ENCODE measurements at places on chromosomes 13 and 19. TPM values are rescaled to one million over a fixed set of nuclear protein-coding genes. Genes with fewer than 3 reads are reported as not detected.
A peak's percentile ranks its signal among the peaks of the same experiment; 100 is the strongest.

- DNase-seq, result peak; percentile 80
These were observed 702 bp downstream of the PTH2 start for GRCh38 chr19:49422407-49423070.

GRCh38 chr19:18495204-18495911 is 26.5 kb downstream of the ELL start:
- no peak for DNase-seq

DNA sequence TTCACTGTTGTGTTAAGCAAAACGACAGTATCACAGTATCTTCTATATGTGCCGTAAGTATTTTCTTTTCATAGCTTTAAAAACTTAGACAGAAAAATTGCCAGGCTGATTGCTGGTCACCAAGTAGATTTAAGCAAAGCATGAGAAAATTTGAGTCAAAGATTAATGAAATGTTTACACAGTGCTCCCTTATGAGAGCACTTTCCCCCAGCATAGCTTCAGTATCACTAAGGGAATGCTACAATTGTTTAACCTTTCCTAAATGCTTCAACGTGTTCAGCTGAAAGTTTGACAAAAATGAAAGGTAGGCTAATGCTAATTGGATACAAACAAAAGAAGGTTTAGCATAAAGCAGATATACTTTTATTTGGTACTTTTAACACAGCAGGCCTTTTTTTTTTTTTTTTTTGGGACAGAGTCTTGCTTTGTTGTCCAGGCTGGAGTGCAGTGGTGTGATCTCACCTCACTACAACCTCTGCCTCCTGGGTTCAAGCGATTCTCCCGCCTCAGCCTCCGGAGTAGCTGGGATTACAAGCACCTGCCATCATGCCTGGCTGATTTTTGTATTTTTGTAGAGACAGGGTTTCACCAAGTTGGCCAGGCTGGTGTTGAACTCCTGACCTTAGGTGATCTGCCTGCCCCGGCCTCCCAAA is 23.4 kb downstream of the PCCA start:
- no peak for DNase-seq

DNA sequence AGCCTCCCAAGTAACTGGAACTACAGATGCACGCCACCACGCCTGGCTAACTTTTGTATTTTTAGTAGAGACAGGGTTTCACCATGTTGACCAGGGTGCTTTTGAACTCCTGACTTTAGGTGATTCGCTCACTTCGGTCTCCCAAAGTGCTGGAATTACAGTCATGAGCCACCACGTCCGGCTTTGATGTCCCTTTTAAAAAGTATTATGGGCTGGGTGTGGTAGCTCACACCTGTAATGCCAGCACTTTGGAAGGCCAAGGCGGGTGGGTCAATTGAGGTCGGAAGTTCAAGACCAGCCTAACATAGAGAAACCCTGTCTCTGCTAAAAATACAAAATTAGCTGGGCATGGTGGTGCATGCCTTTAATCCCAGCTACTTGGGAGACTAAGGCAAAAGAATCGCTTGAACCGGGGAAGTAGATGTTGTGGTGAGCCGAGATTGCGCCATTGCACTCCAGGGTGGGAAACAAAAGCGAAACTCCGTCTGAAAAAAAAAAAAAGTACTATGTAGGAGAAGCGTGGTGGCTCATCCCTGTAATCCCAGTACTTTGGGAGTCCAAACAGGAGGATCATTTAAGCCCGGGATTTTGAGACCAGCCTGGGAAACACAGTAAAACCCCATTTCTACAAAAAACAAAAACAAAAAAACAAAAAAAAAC is 22.8 kb upstream of the ERVV-1 start:
- DNase-seq, result no peak

The ZNF560 gene
- not detected for total RNA-seq

- DNase-seq, result no peak
These were observed 283.2 kb upstream of the ARGLU1 start for GRCh38 chr13:106850973-106851650.

The SIRT6 gene
- 17.2 TPM for total RNA-seq

The KIR3DL1 gene
- total RNA-seq, result not detected

DNA sequence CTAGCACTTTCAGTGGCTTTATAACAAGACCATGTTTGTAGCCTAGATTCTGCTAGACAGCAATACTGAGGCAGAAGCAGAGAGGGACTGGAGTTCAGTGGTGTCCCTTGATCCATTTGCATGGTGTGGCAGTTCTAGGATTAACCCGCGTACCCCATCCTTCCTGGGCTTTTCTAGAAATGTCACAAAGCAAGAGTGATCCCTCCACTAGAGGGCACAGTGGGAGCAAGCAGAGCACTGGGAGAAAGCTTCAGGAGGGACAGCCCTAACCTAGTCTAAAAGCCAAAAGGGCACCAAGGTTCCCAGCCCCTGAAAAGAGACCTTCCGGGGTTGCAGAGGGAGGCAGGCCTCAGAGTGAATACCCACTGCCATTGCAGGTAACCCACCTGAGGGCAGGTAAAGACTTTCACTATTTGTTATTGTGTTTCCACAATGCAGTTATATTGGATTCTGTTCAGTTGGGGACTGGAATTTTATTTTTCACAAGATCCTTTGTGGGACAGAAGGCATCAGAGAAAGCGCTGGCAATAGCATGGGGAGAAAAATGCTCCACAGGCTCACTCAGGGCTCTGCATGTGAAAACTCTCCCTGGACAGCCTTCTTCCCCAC is 170.6 kb downstream of the FLT1 start:
- DNase-seq, result peak; percentile 75

GRCh38 chr13:26471807-26472206 is 85.7 kb upstream of the WASF3 start:
- DNase-seq, result no peak

The FPR3 gene
- not detected for total RNA-seq

GRCh38 chr19:850221-850978 is 1.7 kb upstream of the ELANE start:
- DNase-seq, result no peak

DNA sequence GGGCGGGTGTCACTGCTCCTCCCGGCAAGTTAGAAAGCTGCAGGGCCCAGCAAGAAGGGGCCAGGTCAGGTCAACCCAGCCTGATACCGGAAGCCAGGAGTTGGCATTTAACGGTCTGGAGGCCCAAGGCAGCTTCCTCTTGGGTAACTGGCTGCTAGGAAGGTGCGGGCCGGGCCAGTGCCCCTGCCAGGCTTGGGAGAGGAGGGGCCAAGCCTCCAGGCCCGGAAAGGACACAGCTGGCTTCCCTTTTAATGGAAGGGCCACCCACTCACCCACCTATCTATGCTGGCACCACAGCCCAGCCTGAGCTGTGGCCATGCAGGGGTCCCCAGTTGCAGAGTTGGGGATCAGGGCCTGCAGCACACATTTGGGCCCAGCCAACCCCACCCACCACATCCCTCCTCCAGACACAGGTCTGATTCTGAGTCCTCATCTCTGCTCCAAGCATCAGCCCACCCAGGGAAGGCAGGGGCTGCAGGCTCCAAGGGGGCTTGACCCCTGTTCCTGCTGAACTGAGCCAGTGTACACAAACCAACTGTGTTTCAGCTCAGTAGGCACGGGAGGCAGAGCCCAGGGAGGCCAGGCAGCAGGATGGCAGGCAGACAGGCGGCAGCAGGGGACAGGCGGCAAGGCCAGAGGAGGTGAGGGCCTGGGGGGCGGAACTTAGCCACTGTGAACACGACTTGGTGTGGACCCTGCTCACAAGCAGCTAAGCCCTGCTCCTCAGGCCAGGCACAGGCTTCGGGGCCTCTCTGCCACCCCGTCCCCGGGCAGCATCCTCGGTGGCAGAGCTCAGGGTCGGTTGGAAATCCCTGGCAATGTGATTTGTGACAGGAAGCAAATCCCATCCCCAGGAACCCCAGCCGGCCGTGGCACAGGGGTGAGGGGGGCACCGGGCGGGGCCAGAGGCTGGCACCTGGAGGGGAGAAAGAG is 40.8 kb downstream of the ZSWIM4 start:
- DNase-seq, result no peak

DNA sequence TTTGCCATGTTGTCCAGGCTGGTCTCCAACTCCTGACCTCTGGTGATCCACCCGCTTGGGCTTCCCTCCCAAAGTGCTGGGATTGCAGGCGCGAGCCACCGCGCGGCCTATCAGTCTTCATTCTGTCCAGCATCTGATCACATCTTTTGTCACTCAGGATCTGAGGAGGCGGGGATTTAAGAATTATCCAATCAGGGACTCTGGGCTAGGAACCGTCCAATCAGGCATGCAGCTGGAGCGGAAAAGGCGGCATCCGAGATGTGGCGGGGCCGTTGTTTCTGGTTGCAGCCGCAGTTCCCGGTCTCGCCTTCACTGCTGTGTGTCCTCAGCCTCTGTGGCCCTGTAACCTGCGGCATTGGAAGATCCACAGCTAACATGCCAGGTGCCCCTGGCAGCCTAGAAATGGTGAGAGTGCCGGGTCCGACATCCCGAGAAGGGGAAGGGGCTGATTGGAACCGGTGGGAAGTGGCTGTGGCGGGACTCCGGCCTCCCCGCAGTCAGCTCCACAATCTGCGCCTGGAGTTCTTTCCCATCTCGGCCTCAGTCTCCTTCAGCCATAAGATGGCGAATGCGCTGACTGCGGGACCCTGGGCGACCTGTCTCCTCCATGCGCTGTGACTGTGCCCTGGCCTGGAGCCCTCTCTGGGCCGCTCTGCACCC is at the start of gene ZNF729:
TSS of gene ZNF729 (plus strand) at position 291 of the 660 bp plus-strand sequence. CDS start at position 376, 85 bp downstream.
- DNase-seq, result no peak

Measured in G401 (cell line).